Testis (tissue), 5 donors: ENCODE measurements at places on chromosomes 16 and 17. TPM values are rescaled to one million over a fixed set of nuclear protein-coding genes. Genes with fewer than 3 reads are reported as not detected.

DNA sequence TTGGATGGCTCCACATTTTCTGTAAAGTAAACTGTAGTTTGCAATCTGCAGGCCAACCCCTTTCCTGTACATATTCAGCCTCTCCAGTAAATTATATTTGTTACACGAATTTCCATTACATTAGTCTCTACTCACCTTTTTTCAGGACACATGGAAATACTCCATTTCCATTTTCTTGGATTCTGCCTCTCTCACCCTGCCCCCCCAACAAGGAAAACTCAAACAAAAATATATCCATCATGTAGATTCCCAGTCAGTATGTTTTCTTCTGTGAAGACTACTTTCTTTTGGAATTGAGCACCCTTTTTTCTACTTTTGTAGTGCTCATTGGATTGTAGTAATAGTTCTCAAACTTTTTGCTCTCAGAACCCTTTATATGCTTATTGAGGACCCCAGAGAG lies 2.9 kb downstream of the PPM1D start:
- H3K36me3 ChIP-seq: no peaks in the 10 kb centered on the region
- H3K27ac ChIP-seq: no peak overlapping the region
- H3K4me3 ChIP-seq: no peak overlapping the region

- H3K4me3 ChIP-seq: no peak overlapping the region
- H3K27me3 ChIP-seq: no peaks in the 10 kb centered on the region
- H3K36me3 ChIP-seq: no peaks in the 10 kb centered on the region
- no peak for DNase-seq
- H3K27ac ChIP-seq: no peak overlapping the region
Measured at GRCh38 chr16:67917140-67917851, 14.4 kb downstream of the CTRL start.

GRCh38 chr17:45777388-45777787 lies 6.7 kb upstream of the CRHR1 start:
- DNase-seq: no peak
- H3K4me1 ChIP-seq: no peaks in the 10 kb centered on the region
- H3K27ac ChIP-seq: no peak overlapping the region
- H3K36me3 ChIP-seq: no peaks in the 10 kb centered on the region
- no peak overlapping the region for H3K4me3 ChIP-seq
- H3K27me3 ChIP-seq: no peaks in the 10 kb centered on the region

GRCh38 chr16:53055541-53056391 lies 975 bp downstream of the CHD9 start:
- peak; percentile 36 for DNase-seq
- H3K27ac ChIP-seq: peak overlapping the region; percentile 55
- H3K36me3 ChIP-seq: no peaks in the 10 kb centered on the region
- no peaks in the 10 kb centered on the region for H3K4me1 ChIP-seq

DNA sequence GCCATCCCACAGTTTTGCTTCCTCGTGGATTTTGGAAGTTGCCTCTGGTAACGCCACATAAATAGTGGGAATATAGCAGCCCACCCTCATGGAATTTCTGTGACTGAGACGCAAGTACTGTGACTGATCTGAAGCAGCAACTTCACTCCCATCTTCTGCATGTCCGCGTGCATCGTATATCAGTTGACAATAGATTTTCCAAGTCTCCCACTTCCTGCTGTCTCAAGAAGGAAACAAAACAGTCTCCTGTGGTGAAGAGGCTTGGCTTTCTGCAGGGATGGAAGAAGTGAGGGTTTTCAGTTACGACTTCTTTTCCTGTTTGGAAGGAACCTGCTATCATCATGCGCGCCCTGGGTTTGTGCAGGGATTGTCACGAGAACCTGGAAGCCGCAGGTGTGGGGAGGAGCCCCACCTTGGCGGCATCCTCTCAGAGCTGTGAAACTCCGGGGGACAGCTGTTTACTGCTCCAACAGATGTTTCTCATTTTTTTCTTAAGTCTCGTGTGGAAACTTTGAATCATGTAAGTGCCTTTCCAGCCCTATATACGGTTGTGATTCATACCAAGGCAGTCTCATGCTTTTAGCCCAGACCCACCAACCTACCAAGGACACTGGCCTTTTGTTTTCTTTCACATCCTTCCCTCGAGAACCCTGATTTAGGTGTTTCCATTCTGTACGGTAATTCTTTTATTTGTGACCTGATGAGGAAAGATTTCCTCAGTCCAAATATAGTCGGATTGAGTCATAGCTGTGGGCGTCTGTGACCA lies 57.5 kb downstream of the WIPI1 start:
- DNase-seq: no peak
- peaks cover 7% of the 10 kb centered on the region for H3K4me1 ChIP-seq
- no peak overlapping the region for H3K4me3 ChIP-seq
- H3K36me3 ChIP-seq: no peaks in the 10 kb centered on the region
- H3K27me3 ChIP-seq: no peaks in the 10 kb centered on the region
- no peak overlapping the region for H3K27ac ChIP-seq

DNA sequence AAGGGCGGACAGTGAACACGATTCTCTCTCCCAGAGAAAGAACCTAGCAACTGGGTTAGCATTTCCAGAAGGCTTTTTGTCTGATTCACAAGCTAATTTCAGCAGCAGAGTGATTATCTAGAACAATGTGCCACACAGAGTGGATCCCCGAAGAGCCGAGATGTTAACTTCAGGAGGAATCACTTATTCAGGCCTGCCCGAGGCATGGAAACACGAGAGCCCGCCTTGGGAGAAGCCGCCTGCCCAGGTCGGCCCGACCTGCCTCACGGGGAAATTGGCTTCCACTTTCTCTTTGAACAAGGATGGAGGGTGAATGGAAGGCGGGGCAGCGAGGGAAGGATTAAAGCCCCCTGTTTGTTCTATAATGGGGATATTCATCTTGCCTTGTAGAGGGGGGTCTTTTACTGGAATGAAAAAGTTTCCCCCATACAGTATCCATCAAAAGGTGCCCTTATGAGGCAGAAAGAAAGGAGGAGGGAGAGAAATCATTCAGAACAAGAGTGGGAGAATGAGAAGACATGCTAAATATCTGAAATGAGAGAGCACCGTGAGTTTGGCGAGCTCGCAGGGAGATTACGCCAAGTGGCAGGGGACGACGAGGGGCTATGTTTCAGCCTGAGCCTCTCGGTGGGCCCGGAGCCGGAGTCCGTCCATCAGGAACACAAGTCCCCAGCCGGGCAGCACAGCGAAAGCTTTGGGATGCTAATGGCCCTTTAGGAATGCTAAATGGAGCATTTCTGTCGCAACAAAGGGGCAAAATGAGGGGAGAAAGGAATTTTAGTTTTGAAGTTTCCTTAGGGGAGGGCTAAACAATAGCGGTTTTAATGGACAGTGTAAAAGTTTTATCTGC lies 33.0 kb downstream of the NTN1 start:
- no peak overlapping the region for H3K4me3 ChIP-seq
- H3K4me1 ChIP-seq: no peaks in the 10 kb centered on the region
- H3K27ac ChIP-seq: no peak overlapping the region

Gene HS3ST2
- total RNA-seq: 0.87 TPM

Gene SBK1
- 8.1 TPM for total RNA-seq

Gene BCAS3
- total RNA-seq: 73.0 TPM

Gene CLEC19A
- total RNA-seq: not detected

Gene TUBB3
- 38.8 TPM for total RNA-seq
